Stimulated activated CD4-positive, alpha-beta T cell treated with anti-CD3 and anti-CD28 coated beads, Interleukin-2, amount 100 ng/mL, for 4 hours (primary cell): ENCODE measurements at places on chromosomes 1 and 21.
A peak's percentile ranks its signal among the peaks of the same experiment; 100 is the strongest.

- DNase-seq: peak; percentile 26
Observed at GRCh38 chr21:42513151-42513984, at the start of gene SLC37A1. Gene SLC37A1 (plus strand): TSS chr21:42513852. CDS start chr21:42518455, 4,603 bp downstream.

DNA sequence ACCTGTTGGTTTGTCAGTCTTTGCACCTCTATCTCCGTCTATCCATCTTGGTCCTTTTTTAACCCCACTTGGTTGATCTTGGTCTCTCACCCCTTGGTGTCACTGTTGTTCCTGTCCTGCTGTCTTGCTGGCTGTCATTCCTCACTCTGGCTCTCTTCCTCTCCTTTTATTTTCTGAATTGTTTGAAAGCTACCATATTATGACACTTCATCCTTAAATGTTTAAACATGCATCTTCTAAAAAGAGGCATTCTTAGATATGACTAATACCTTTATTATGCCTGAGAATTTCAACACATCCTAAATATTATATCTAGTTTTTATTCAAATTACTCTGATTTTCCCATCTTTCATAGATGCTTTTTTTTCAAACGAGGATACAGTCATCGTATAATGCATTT, 37.0 kb downstream of the BACH1 start:
- DNase-seq: no peak

DNA sequence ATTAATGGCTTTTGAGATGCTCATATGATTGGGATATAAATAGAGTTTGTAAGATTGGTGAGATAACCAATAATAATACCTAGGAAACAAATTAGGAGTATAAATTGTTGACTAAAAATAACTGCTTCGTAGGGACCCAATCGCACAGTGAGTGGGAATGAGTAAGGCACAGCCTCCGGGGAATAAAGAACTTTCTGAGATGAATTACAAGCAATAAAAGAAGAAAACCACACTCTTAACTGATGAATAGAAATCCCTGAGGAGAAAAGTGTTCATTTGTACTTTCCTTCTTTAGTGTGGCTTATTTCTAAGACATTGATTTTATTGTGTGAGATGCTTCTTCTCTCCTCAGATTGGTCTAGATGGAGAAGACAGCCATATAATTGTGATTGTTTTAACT, 443.4 kb upstream of the PRMT6 start:
- DNase-seq: no peak

DNA sequence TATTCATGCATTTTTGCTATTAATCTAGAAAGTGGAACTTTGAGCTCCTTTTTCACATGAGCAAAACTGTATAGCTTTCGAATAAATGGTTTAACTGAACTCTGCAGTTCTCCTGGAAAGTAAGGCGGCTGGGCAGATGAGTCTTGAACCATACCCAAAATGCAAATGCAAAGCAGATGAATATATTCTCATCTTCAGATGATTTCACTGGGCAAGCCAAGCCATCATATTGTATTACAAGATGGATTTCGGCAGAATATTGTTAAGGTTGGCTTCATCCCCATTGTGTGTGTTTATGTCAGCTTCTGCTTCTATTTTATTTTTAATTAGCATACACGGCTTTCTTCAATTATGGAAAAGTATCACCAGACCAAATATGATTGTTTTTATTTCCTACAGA, 209.6 kb downstream of the GREM2 start:
- no peak for DNase-seq

DNA sequence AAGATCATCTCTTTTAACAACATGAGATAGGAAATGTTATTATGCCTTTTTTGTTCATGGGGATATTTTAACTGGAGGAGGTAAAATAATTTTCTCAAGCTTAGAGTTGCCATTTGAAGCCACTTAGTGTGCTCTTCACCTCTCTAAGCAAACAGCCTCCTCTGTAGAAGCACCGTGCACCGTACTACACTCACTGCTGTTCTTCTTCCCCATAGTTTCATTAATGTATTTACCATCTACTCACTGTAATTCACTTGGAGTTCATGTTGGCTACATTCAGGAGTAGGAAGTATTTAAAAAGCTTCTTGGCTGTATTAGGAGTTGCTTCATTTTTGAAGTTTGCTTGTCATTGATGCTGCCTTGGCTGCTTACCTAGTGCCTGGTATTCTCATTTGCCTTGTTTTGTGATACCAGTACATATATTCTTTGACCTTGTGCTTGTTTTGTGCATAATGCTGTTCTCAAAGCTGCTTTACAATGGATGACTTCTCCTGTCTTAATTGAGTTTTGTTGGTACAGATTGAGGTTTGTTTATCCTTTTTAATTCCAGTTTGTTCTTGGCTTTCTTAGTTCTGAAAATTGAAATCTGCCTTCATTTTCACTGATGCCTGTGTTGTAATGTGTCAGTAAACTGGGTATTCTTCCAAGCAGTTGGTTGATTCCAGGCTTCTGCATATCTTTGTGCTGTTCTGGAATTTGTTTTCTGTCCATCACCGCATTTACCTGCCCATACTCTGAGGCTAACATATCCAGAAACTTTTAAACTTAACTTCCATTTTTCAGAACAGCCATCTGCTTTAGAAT, 240.4 kb downstream of the HMCN1 start:
- DNase-seq: no peak

- DNase-seq: no peak
Observed at GRCh38 chr1:19476450-19477190, 8.7 kb downstream of the CAPZB start.
